ENCODE measurements at places on chromosomes 2 and 18.

- DNase-seq, result no peak
Observed at GRCh38 chr2:16615687-16616615, 49.7 kb downstream of the CYRIA start.

DNA sequence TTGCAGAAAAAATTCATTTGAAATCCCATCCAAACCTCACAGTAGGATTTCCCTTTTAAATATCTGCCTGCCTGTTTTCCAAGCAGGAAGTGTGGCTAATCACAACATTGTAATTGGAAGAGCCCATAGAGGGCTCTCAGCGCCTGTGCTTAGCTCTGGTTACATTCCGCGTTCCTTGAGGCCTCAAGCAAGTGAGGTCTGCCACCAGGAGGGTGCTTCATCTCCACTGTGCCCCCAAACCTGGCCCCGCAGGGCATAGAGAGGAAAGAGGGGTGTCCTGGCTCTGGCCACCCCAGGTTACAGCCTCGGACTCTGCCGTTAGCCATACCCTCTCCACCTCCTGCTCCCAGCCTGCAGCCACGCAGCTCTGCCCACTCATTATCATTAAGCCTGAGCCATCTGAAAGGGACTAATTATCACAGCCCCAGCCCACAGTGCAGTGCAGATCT, 214.8 kb downstream of the SP3 start:
- peak; percentile 46 for DNase-seq

- DNase-seq, result no peak
Observed at GRCh38 chr2:112142525-112143078, 4.4 kb downstream of the FBLN7 start.

- DNase-seq, result peak; percentile 36
Observed at GRCh38 chr2:108579623-108580022, 45.4 kb downstream of the LIMS1 start.

- DNase-seq, result peak; percentile 82
Observed at GRCh38 chr2:70698847-70699246, 69.2 kb downstream of the ADD2 start.

DNA sequence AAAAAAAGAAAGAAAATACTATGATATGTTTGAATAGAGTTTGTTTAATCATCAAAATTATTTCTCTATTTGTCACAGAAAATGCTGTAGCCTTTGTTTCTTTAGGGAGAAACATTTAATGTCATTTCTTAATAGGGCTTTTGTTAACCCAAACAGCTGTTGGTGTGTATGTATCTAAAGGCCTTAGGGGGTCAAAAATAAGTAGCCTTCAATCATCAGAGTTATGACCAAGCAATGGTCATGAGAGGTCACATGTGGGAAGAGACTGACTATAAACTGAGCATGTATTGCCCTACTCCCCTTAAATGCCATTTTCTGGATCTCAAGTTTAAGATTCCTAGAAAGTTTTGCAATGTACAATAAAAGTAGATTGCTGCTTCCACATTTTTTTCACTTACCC, 22.7 kb downstream of the HNMT start:
- no peak for DNase-seq

GRCh38 chr18:51229328-51229727, 31.8 kb upstream of the MEX3C start:
- DNase-seq, result no peak

- DNase-seq, result no peak
Observed at GRCh38 chr2:153567367-153567766, 88.8 kb upstream of the RPRM start.

DNA sequence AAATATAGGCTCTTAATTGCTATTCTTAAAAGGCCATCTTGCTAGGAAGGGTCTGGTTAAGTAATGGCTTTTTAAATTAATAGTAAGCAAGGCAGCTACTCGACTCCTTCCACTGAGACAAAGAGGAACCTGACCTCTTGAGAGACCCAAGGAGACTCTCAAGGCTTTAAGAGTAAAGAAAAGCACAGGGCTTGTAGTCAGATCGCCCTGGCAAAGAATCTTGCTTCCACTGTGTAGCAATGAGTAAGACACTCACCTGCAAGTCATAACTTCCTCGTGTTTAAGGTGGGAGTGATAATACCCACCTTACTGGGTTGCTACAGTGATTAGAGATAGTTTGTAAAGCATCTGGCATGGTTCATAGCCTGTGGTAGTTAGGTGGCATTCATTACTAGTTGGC, 274.5 kb downstream of the TSN start:
- no peak for DNase-seq

- no peak for DNase-seq
Observed at GRCh38 chr2:239939736-239940483, 85.2 kb downstream of the NDUFA10 start.

DNA sequence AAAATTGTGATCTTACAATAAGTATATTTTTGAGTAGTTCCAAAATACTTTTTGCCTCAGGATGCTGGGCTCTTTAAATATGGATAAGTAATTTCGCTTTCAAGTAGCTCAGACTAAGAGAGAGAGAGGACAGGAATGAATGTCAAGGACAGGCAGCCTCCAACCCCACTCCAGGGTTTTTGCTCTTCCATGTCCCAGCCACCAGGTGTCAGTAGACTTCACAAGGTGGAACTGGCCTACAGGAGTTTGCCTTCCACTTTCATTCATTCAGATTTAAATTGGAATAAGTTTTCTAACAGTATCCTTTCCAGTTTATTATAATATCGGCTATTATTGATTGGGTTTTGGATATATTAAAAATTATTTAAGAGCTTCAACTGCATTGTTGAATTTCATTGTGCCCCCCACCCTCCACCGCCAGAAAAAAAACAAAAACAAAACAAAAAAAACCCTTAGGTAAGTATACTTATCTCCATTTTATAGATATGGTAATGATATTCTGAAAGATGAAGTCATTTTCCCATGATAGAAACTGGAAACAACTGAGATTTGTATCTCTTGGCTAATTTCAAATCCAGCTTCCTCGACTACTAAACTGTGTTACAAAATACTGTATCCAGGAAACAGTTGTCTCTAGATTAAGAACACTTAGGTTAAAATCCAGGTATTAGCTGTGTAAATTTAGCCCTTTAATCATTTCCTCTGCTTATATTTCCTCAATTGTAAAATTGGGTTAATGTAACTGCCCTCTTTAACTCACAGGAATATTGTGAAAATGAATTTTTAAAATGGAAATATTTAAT, 793.1 kb downstream of the ERBB4 start:
- peak; percentile 52 for DNase-seq

DNA sequence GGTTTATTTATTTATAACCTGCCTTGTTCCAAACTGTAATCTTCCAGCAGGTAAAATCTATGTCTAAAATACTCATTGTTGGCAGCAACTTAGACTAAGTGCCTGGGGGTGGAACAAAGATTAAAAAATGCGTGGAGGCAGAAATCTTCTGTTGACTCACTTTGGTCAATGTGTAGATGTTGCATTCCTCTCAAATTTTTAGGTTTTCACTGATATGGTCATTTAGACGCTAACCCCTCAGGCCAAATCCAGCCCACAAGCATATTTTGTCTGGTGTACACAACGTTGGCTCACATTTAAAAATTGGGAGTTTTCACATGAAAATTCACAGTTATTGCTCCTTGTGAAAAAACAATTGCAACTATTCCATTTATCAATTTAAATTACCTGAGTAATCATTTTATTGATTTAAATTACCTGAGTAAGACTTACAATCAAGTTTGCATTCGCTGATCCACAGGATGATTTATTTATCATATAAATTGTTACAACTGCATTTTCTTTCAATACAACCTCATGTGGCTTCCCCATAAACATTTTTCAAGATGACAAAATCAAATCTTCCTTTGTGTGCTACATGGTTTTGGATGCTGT, 564.2 kb downstream of the TSN start:
- DNase-seq, result no peak

DNA sequence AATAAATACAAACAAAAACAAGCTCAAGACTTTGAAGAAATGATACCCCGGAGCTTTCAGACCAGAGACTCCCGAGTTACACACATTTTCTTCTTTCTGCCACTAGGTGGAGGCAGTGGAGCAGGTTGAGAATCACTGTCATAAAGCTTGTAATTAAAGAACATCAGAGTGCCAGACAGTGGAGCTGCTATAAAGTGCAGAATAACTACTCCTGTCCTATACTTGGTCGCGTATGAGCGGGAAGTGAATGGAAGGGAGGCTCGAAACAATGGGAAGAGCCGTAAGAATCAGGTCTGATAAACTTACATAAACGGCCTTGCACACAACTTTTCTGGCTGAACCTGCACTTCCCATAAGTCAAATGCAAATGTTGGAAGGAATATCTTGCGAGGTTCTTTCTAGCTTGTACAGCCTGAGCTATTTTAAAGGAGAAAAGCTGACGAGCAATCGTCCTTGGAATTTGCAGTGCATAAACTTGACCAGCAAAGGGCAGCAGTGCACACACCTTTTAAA, 189.0 kb downstream of the RPIA start:
- DNase-seq, result peak; percentile 57

GRCh38 chr2:216792222-216793021, 67.4 kb downstream of the TNP1 start:
- peak; percentile 88 for DNase-seq

GRCh38 chr2:12452185-12452584, 264.6 kb upstream of the TRIB2 start:
- DNase-seq, result peak; percentile 55

DNA sequence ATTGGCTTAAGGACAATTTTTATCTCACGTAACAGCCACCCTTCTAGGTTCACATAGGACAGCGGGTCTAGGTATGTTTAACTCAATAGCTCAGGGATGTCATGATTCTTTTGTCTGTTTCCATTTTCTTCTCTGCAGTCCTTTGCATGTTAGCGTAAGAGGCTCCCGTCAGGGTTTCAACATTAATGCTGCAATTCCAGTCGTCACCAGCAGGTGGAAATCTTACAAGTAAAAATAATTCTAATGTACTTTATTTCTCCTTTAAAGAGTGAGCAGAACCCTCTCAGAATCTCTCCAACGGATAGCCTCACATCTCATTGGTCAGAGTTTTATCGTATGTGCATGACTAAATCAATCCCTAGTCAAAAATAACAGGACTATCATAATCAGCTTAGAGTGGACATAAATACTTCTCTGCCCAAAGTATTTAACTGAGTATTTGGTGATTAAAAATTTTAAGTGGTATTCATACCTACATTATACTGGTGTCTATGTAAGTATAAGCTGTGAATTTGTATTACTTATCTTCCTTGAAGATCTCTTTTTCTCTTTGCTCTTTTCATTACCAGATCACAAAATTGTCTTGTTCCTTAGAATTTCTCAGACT, 487.2 kb upstream of the GCFC2 start:
- DNase-seq, result peak; percentile 47

GRCh38 chr2:9106338-9107167, 100.1 kb upstream of the ASAP2 start:
- no peak for DNase-seq

DNA sequence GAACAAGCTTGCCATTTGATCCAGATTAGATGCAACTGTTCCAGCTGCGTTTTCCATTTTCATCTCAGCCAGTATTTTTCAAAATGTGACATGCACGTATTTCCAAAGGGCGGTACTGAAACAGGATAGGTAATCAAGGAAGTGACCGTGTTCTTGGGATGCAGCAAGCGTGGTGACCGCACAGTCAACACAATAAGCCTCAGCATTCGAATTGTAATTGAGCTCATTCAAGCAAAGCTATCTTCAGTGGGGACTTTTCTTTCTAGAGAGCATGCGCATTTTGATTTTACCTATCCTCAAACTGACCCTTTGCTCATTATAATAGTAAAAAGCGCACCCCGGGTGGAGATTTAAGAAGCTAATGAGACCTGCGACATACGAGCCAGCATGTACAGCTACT, 3.4 kb upstream of the ALPP start:
- DNase-seq, result no peak

- DNase-seq, result no peak
Observed at GRCh38 chr18:49988101-49988500, 174.8 kb upstream of the ACAA2 start.

DNA sequence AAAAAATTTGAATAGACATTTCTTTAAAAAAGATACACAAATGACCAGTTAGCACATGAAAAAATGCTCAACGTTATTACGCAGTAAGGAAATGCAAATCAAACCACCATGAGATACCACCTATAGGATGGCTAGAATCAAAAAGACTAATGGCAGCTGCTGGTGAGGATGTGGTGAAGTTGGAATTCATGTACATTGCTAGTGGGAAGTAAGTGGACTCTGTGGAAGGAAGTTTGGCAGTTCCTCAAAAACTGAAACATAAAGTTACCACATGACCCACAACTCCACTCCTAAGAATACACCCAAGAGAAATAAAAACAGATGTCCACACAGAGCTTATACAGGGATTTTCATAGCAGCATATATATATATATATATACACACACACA, 51.2 kb downstream of the MBP start:
- DNase-seq, result peak; percentile 97

DNA sequence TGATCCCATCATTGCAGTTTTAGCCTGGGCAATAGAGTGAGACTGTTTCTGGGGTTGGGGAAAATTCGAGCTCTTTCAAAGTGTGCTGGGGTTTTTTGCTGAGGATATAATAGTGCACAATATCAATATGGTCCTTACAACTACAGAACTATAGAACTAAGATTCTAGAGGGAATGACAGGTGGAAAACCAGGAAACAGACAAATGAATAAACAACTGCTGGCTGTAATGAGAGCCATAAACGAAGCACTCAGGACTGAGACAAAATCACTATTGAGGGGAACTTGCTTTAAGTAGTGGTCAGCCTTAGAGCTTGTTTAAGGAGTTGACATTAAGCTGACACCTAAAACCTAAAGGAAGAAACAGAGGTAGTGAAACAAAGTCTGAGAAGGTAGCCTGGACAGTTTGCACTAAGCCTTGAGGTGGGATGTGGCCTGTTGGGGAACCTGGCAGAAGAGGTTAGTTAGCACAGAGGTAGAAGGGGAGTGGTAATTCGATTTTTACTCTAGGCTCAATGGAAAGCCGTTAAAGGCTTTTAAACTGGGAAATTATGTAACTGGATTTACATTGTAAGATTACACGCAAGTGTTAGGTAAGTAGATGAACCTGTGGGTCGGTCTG, 33.8 kb downstream of the LCLAT1 start:
- no peak for DNase-seq

DNA sequence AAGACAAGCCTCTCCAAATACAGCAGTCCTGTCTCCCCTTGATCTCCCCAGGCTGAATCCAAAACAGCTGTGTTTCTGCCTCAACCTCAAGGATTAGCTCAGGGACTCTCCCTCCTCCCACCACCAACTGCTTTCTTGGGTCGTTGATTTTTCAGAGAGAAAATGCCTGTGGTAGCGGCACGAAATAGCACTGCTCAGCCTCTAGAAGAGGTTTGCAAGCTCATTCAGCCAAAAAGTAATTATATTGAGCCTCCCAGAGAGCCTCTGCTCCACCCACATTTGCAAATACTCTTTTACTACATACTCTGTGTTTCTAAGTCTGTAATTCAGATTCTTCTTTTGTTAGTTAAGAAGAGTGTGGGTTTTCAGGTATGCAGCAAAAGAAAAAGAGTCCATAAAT, 396.4 kb upstream of the TNP1 start:
- peak; percentile 94 for DNase-seq

DNA sequence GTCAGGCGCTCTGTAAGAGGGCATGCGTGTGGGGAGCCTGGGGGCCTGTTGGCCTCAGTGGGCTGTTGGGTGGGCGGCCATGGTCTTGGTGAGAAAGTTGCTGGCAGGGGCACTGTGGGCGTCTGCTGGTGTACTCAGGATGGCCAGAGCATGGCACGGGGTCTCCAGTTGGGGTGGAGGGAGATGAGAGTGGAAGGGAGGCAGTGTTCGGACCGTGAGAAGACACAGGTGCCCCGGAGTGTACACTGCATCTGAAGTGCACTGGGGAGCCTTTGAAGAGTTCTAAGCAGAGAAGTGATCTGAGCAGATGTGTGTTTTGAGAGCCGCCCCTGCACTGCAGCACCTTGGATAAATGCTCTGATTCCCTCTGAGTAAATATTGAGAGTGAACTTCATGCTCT, 150.8 kb downstream of the LDLRAD4 start:
- no peak for DNase-seq

GRCh38 chr2:223967981-223968380, 10.7 kb downstream of the MRPL44 start:
- peak; percentile 82 for DNase-seq
